ENCODE measurements at places on chromosomes 6 and 20.

DNA sequence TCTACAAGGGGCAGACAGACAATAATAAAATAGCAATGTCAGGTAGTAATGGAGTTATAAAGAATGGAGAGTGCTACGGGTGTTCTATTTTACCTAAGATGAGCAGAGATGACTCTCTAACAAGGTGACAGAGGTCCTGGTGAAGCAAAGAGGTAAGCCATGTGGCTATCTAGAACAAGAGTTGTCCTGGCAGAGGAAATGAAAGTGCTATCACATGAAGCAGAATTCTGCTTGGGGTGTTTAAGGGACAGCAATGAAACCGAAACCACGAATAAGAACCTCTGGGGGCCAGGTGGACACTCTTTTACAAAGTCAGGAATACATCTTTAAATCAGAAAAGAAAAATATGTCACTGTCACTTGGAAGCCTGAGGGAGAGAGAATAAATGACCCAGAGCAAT, 37.9 kb upstream of the IRAK1BP1 start:
- no peak for DNase-seq

- DNase-seq, result no peak
These were observed 1.9 kb upstream of the DEF6 start for GRCh38 chr6:35295521-35296315.

GRCh38 chr6:107618672-107619071, 128.8 kb downstream of the SOBP start:
- DNase-seq, result no peak

GRCh38 chr6:135665935-135666334, 168.4 kb upstream of the AHI1 start:
- DNase-seq, result no peak

- DNase-seq, result no peak
These were observed 59.3 kb downstream of the BCKDHB start for GRCh38 chr6:80165819-80166218.

DNA sequence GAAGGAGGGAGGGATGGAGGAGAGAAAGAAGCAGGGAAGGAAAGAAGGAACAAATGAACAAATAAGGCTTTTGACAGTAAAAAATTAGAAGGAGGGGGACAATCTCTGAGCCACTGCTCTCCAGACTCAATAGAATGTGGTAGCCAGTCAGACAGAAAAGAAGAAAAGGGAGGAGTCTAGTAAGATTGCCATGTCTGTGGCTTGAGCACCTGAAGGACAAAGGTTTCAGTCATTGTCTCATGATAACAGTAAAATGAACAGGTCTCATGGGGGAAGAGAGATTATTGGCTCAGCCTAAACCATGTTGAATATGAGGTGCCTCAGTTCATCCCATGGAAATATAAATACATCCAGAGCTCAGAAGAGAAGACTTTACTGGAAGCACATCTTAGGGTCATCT, 14.0 kb upstream of the LOC128125822 start:
- no peak for DNase-seq

GRCh38 chr20:56091628-56092234, 86.4 kb upstream of the CBLN4 start:
- DNase-seq, result peak; percentile 60

GRCh38 chr6:87200469-87201175, 45.3 kb downstream of the ZNF292 start:
- DNase-seq, result no peak

DNA sequence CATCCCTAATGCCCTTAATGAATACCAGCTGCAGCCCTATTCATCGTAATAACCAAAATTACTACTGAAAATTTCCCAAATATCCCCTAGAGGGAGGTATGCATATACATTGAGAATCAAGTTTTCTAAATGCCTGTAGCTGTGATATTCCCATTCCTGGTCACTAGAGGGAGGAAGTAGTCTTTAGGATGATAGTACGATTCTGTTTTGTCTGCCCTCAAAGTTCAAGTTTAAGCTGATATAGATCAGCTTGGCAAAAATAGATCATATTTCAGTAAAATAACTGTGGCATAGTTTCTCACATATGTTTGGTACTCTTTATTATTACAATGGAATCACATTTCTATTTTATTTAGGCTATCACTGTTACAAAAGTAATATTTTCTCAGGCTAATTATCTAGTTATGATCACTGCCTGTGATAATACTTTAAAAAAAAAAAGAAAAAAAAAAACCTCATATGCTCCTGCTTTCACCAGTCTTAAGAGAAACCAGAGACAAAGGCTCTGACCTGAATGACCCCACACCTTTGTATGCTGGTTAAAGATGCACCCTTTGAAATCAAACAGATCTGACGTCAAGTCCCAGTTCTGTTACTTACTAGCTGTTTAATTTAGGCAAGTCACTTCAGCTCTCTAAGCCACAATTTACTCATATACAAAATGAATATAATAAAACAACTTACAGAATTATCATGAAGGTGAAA, 11.0 kb downstream of the TSPYL1 start:
- DNase-seq, result peak; percentile 93

- DNase-seq, result no peak
These were observed 6.6 kb downstream of the B4GALT5 start for GRCh38 chr20:49707118-49707517.

- no peak for DNase-seq
These were observed 580.0 kb upstream of the MARCKS start for GRCh38 chr6:113277111-113277510.

- DNase-seq, result no peak
These were observed 41.8 kb downstream of the GPR63 start for GRCh38 chr6:96795481-96795880.

GRCh38 chr20:51702556-51702955, 65.6 kb downstream of the ATP9A start:
- DNase-seq, result no peak

DNA sequence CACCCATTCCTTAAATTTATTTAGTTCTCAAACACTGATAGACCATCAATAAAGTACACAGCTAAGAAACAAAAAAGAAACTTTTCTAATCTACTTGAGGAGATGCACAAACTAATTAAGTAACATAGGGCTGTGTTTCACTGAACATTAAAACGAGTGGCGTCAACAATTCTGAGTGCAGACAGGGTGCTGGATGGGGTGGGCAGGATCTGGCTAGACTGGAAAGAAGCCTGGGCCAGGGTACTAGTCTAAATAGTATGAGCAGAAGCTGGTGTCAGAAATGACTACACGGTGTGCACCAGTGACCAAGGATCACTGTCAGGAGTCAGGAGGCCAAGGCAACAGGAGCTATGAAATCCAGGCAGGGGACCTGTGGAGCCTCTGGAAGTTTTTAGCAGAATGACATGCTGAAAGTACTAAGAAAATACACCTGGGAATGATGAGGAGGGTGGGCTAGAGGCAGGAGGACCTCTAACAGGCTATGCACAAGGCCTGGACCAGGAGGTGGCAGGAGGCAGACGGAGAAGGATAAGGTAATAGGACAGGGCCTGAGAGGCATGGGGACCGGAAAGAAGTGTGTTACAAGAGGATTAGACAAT, 13.3 kb downstream of the ZBTB24 start:
- DNase-seq, result no peak

GRCh38 chr20:2386516-2387179, 5.9 kb downstream of the TGM6 start:
- peak; percentile 24 for DNase-seq

DNA sequence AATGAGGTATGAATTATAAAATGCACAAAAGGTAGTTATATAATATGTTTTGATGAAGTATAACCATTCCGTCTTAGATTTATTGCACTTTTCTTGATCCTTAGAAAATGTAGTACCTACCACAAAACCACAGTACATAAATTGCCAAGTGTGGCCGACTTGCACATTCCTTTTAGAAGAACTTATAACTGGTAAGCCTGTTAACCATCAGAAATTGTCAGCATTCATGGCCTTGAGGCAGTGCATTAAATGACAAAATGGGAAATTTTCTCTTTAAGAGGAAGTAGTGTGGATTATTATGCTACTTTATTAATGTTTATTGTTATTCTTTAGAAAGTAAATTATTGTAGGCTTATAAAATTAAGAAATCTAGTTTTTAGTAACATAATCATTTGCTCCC, 29.6 kb downstream of the TAB2 start:
- DNase-seq, result no peak

DNA sequence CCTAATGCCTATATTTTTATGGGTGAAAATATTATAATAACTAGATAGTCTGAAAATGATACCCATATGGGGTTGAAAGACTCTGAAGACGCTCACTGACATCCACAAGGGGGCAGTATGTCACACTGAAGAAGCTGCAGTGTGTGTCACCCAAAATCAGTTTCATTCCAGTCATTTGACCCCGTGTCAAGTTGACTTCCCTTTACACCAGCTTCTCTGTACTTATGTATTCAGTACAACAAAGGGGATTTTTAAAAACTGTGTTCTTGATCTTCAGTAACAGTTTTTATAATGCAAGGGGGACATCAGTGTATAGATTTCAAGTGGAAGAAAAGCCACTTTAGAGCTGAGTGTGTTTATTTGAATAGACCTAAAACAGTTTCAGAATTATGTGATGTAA, 19.3 kb downstream of the FAXC start:
- peak; percentile 69 for DNase-seq

DNA sequence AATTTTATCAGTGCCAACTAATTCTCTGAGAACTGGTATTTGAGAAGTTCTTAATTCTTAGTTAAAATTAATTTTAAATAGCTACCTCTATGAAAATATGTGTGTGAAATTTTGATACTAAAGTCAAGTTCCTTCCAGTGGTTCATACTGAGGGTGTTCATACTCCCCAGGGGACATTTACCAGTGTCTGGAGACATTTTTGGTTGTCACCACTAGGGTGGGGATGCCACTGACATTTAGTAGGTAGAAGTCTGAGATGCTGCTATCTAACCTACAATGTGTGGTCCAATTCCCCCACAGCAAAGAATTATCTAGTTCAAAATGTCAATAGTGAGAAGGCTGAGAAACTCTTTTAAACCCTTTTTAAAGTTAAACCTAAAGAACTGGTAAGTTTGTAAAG, 463.8 kb downstream of the ADGRB3 start:
- DNase-seq, result no peak

DNA sequence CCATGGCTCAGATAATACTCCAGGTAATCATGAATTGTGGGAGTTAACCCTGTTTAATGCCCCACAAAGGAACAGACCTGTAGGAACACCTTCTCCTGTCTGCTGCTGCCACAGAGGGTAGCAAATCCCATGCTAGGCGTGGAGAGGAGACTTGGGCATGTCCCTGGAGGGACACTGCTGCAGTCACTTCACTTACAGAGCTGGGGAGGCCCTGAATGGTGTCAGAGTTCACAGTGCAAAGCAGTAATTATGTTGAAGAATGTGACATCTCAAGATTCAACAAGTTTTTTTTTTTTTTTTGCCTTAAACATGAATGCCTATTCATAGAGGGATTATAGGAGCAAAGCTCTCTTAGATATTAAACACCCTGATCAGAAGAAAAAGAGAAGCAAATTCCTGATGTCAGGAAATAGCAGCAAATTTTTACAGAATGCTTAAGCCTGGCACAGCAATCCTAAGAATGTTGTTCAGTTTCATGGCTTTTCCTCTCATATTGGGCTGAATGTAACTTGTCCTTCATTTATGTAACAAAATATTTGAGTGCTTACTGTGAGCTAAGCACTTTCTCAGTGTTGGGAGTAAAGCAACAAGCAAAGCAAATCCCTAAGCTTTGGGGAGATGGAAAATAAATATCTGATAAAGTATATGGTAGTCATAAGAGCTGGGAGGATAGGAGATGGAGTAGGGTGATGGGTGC, 45.0 kb downstream of the CARMIL1 start:
- DNase-seq, result no peak

- no peak for DNase-seq
These were observed 55.6 kb upstream of the KIF25 start for GRCh38 chr6:167941822-167942221.

GRCh38 chr6:12203001-12203400, 87.2 kb upstream of the EDN1 start:
- no peak for DNase-seq

DNA sequence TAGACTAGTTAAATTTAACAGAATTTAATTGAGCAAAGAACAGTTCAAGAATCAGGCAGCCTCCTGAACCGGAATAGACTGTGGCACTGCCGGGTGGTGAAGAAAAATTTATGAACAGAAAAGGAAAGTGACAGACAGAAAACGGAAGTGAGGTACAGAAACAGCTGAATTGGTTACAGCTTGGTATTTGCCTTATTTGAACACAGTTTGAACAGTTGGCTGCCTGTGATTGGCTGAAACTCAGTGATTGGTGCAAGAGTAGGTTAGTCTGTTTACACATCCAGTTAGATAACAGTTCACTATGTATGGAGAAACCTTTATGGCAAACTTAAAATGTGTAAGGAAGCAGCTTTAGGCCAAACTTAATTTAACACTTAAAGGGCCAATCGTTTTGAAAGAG, 116.0 kb upstream of the CITED2 start:
- no peak for DNase-seq

- DNase-seq, result peak; percentile 21
These were observed 2.3 kb upstream of the SNRNP48 start for GRCh38 chr6:7587631-7588100.

DNA sequence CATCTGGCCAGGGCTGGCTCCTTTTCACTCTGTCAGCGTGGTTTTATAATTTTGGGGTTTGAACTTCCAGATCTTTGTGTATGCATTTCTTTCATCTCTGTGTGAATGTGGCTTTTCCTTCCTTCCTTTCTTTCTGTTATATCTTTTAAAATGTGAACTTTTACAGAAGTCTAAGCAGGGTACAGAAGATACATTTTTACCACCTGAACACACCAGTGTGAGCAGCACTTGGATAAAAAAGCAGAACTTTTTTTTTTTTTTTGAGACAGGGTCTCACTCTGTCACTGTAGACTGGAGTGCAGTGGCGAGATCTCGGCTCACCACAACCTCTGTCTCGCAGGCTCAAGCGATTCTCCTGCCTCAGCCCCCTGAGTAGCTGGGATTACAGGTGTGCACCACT, 20.5 kb downstream of the CEBPB start:
- no peak for DNase-seq

DNA sequence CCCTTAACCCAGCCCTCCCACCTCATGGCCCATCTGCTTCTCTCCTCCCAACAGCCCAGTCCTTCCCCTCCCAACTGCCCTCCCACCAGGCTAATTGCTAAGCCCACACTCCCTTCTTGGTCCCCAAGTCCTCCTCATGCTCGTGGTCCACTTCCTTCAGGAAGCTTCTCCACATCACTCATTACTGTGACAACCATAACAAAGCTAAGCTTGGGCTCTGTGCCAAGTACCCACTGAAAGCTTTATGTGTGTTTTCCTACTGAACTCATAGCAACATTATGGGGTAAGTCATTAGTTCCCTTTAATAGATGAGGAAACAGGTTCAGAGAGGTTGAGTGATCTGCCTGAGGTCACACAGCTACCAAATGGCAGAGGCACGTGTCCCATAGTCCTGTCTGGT, 16.2 kb downstream of the FRS3 start:
- DNase-seq, result no peak

Data from RKO (cell line).